ENCODE measurements at places on chromosomes 7 and 10.

GRCh38 chr10:104415526-104416165 is 62.0 kb downstream of the CFAP58 start:
- DNase-seq = no peak

- DNase-seq = no peak
Observed at GRCh38 chr10:79258894-79259293, 88.4 kb upstream of the PPIF start.

DNA sequence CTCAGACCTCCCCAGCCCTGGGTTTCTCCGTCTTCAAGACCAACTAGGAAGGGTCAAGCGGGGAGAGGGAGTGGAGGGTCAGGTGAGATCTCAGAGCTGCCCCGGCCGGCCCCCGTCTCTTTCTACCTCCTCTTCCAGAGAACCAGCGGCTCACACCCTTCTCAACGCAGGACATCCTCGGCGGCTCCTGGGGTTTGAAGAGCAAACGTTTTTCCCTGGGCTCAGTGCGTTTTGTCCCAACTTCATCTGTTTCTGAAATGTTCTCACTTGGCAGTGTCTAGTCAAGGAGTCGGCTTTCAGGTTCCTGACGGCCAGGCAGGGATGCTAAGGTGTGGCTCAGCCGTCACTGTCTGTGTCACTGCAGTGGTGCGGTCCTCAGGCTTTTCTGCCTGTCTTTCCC is 416.4 kb upstream of the FOXK1 start:
- no peak for DNase-seq

DNA sequence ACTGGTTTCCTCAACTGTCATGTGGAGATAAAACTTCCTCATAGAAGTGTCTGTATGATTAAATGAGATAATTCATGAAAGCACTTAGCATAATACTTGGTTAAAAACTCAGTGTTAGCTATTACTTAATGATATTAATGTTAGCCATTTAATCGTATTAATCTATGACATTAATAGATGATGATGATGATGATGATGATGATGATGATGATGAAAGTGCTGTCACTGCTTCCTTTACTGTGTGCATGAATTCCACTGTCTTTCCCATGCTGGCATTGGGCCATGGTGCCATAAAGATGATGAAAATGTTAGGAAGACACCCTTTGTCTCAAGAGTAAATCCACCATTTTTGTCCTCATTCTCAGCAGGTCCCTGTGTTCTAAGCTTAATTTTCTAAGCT is 75.8 kb downstream of the VPS50 start:
- no peak for DNase-seq

DNA sequence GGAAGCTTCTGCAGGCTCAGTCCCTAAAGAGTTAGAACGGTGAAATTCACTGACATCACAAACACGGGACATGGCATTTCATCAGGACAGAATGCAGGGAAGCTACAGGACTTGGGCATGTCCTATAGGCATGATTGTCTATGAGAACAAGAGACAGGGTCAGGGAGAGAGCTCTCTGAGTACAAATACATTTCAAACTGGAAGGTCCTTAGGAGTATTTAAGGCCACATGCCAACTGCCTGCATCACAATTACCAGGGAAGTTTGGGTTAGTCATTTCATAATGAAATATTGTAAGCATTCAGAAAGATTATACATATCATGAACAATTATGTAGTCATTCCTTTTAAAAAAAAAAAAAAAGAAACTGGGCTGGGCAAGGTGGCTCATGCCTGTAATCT is 71.3 kb downstream of the CREB3L2 start:
- no peak for DNase-seq

- DNase-seq = no peak
Observed at GRCh38 chr10:88958721-88959120, 6.1 kb upstream of the ACTA2 start.

- DNase-seq = no peak
Observed at GRCh38 chr10:3464760-3465405, 292.3 kb upstream of the PITRM1 start.

GRCh38 chr7:45036796-45037195 is 36.8 kb downstream of the CCM2 start:
- no peak for DNase-seq

GRCh38 chr10:88114368-88114767 is 250.9 kb downstream of the PTEN start:
- no peak for DNase-seq

DNA sequence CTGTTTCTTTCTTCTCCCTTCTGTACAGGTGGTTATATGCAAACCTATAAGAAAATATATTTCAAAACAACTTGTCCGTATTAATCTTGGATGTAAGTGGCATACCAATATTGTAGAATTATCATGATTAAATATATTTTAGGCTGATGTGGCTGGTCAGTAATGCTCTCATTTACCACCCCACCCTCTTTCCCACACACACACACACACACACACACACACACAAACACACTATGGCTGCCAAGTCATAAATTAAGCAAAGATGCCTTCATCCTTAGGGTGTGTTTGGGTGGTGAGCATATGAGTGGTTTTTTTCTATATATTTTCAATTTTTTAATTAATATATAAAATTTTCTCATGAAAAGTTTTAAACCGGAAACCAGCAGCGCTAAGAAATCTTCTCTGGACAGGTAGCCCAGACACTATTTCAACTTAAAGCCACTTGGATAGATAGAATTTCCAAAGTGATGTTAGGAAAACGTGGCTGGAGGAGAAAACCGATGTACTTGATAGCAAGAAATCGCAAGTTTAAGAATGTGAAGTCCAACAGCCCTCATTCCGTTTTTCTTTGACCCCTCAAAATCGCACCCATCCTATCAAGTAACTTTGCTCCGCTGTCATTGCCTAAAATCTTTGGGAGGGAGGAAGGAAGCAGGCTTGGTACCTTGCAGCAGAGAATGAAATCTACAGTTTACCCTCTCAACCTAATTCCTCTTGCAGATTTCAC is 171.7 kb downstream of the FAM107B start:
- no peak for DNase-seq

GRCh38 chr10:64733980-64734379 is 1212.8 kb downstream of the REEP3 start:
- peak; percentile 7 for DNase-seq

- DNase-seq = no peak
Observed at GRCh38 chr10:49169776-49170175, 18.4 kb downstream of the TMEM273 start.

GRCh38 chr10:132566892-132567291 is 29.3 kb downstream of the INPP5A start:
- no peak for DNase-seq

DNA sequence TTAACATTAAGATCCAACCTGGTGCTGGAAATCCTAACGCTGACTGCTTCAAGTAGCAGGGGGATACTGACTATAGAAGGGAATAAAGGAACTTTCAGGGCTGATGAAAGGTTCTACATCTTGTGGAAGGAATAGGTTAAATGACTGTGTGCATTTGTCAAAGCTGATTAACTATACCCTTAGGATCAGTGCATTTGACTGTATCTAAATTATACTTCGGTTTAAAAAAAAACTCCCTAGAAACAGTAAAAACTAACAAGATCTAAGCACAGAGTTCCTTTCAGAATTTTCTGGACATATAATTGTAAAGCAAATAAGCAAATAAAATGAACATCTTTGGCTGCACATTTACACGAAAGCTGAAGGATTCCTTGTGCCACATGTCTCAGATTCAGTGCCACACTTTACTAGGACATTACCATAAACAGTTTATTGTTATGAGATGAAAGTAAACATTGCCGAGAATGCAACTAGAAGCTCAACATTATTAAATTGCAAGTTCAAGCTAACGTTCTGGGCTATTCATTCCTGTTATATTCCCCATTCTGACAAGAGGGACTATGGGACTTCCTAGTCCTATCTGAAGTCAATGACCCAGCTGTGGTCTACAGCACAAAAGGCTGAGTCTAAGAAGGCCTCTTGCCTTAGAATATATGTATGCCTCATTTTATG is 20.7 kb downstream of the ANK3 start:
- DNase-seq = no peak

GRCh38 chr10:33569702-33570101 is 235.2 kb upstream of the NRP1 start:
- no peak for DNase-seq

DNA sequence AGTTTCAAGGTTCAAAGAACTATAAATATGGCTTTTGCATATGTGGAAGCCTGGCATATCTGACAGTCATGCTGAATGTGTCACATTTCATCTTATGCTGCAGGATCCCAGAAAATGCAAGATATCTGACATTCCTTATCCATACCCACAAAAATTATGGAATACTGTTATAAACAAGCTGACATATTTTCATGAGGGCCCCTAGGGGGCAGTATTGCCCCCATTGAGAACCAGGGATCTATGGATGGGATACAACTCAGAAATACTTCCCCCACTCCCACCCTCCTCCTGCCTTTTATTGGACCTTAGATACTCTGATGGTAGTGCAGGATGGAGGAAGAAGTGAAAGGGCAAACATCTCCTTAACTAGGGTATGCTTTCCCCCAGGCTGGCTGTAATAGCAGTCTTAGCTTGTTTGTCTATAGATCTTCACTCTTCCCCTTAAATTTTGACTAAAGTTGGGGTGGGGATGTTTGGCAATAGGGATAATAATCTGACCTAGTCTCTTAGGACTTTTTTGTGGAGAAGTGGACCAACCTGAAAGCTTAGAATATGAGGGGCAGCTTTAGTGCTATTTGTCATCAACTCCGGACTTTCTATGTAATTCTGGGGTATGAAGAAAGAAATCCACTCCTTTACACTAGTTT is 3.5 kb upstream of the GNGT1 start:
- DNase-seq = peak; percentile 8

DNA sequence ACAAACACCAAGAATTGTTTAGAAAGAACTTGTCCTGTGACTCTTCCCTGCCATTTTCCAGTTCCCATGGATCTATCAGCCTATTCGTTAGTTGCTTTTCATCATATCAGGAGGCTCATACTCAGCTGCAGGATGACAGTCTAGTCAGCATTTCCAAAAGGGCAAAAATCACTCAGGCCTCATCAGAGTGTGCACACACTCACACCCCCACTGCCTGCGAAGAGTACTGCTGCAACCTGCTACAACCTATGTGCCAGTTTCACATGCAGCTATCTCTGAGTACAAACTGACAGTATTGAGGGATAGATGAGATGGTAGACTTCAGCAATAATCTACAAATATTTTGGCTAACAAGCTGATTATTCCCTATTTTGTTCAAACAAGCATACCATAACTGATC is 24.2 kb downstream of the CH25H start:
- DNase-seq = no peak

GRCh38 chr7:128799451-128799850 is 7.7 kb downstream of the CCDC136 start:
- peak; percentile 33 for DNase-seq

GRCh38 chr7:20220293-20220761 is 3.1 kb upstream of the MACC1 start:
- peak; percentile 60 for DNase-seq

GRCh38 chr10:49329146-49329505 is 30.2 kb downstream of the C10orf71 start:
- no peak for DNase-seq

GRCh38 chr7:23888958-23889357 is 178.9 kb downstream of the STK31 start:
- DNase-seq = no peak

GRCh38 chr7:155835446-155836215 is 23.4 kb upstream of the SHH start:
- no peak for DNase-seq

DNA sequence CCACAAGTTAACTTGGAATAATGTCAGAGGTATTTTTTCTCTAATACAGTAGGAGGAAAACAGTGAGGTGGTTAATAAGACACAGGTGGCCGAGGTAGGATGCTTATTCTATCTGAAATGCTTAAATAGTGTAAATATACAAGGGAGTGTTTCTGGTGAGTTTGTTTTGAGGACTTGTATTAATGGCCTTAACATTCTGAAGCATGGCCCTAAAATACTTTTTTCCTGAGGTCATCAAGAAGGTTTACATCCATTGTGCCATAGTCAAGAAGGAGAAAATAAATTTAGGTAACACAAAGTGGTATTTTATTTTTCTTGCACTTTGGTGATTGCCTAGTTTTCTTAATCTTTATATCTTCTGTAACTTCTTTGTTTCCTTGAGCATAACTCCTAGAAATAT is 18.8 kb downstream of the GNAI1 start:
- DNase-seq = no peak

DNA sequence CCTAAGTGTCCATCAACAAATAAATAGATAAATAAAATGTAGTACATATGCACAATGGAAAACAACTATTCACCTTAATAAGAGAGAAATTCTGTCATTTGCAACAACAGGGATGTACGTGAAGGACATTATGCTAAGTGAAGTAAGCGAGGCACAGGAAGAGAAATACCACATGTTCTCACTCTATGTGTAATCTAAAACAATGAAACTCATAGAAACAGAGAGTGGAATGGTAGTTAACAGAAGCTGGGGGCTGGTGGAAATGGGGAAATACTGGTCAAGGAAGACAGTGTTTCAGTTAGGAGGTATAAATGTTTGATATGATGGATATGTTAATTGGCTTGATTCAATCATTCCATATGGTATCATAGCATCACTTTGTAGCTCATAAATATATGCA is 43.1 kb downstream of the ARL4A start:
- DNase-seq = no peak

DNA sequence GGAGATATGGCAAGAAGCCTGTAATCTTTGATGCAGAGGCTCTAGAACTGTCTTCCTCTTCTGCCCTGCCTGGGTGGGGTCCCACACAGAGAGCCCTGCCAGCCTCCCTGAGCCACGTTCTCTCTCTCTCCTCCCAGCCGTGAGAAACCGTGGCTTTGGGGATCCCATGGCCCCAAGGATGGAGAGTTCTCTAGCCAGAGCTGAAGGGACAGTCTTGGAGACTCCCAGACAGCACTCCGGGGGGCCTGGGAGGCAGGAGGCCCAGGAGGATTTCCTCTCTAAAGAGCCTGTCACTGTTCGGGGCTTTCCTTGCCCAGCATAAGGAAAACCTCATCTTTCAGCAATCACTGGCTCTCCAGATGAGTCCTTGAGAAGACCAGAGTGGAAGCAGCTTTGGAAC is 227.1 kb downstream of the ARHGAP12 start:
- DNase-seq = no peak

DNA sequence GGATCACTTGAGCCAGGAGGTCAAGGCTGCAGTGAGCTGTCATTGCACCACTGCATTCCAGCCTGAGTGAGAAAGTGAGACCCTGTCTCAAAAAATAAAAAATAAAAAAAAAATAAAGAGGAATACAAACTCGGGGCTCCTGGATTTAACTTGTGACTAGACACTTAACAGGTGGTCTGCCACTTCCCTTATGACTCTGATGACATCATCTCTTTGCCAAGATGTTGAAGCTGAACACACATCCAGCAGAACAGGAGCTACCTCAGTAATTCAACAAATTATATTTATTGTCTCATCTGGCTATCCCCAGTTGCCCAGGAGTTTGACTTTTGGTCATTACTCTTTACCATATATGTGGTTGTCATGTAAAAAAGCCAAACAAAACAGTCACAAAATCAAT is 35.3 kb downstream of the NEUROD6 start:
- no peak for DNase-seq

Measured in AML-193 (cell line).